ENCODE measurements at places on chromosomes 1 and 21.

DNA sequence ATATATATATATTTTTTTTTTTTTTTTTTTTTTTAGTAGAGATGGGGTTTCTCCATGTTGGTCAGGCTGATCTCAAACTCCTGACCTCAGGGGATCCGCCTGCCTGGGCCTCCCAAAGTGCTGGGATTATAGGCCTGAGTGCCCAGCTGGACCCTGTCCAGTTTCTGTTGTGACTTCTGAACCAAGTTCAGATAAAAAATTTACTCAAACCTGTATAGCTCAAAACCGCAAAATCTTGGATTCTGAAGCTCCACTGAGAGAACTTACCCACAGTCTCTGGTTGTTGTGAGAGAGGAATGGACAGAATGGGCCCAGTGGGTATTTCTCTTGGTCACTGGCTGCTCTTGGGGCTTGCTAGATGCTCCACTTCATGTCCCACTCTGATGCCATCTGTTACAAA lies 76.4 kb downstream of the HS2ST1 start:
- no peak for DNase-seq

DNA sequence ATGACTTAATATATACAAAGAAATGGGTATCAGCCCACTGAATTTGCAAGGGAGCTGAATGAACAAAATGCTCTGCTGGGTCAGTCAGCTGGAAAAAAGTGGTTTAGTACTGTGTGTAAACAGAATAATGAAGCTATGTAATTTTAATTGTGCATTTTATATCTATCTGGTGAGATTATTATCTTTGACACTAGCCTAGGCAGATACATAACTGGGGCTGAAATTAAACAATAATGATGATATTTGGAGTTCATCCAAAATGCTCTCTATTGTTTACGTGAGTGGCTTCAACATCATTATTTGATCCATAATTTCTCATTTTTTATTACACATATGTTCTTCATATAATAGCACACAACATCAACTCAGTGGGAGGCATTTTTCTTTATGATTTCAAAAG lies 208.5 kb upstream of the SNX7 start:
- DNase-seq, result no peak

- DNase-seq, result no peak
Measured at GRCh38 chr1:10380594-10381275, 18.1 kb upstream of the PGD start.

DNA sequence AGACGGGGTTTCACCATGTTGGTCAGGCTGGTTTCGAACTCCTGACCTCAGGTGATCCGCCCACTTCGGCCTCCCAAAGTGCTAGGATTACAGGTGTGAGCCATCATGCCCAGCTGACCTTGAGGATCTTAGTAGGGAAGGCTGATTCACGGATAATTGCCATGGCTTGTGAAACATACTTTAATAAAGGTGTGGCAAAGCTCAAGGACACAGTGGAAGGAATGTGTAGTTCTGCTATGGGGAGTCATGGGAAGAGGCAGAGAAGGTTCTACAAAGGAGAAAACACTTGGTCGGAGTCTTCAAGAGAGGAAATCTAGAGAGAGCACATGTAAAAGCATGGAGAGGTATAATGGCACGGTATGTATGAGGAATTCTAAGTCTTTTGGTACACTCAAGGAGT lies 12.7 kb upstream of the PTCH2 start:
- no peak for DNase-seq

DNA sequence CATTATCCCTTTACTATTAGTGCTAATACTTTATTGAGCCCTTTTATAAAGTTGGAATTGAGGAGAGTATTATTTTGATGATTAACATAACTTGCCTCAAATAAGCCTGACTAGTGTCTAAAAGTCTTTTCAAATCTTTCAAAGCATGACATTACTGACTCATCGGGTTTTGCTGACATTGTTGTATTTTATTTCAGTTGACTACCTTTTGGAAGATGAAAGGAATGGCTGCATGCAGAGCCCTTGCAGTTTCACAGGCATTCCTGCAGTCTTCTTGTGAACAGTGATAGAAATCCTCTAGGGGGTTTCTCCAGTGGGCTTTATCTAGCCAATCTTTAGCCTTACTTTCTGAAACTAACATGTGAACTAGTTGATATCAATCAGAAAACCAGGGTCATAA lies 43.0 kb upstream of the TMEM61 start:
- DNase-seq, result no peak

DNA sequence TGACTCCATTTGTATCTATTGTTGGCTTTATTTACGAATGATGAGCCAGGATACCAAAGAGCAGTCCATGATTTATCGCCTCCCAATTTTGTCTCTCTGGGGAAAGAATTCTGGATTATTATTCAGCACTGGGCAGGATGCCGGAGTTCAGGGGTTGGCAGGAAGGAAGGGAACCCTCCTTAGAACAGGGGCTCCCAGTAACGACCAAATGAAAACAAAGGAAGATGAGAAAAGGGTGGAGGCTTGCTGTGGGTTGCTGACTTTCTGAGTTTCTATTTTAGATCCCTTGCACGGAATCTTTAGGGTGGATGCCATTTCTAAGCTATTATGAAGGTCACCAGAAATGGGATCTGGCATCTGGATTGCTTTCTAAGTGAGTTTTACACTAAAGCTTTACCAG lies 231.2 kb upstream of the LYPLAL1 start:
- no peak for DNase-seq

- DNase-seq, result no peak
Measured at GRCh38 chr1:203099805-203100515, 14.1 kb upstream of the MYOG start.

- no peak for DNase-seq
Measured at GRCh38 chr1:200917291-200917817, 22.7 kb downstream of the INAVA start.

- no peak for DNase-seq
Measured at GRCh38 chr1:164602480-164603093, 43.6 kb downstream of the PBX1 start.

DNA sequence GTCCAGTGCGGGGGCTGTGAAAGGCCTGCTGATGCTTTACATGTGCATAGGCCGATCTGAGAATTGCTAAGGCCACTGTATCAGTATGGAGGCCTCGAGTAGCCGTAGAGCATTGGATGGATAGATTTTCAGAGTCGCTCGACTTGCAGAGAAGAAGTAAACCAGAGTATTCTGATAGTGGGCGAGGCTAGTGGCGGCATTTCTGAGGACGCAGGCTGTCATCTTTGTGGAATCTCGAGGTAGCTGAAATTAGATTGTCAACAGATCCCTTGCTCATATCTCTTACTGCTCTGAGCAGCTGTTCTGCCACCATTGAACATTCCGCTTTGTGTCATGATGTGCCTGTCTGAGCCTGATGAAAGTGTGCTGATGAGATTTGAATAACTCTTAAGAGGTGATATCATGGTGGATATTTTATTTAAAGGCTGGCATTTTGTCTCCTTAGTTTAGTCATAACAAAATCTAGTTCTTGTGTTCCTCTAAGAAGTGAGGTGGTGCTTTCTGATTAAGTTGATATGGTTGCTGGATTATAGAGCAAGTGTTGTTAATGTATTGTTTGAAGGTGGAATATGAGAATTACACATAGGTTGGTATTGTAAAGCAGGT lies 1.5 kb downstream of the KIF1B start:
- no peak for DNase-seq

GRCh38 chr1:228093050-228093906 lies 9.8 kb downstream of the C1orf35 start:
- DNase-seq, result no peak

DNA sequence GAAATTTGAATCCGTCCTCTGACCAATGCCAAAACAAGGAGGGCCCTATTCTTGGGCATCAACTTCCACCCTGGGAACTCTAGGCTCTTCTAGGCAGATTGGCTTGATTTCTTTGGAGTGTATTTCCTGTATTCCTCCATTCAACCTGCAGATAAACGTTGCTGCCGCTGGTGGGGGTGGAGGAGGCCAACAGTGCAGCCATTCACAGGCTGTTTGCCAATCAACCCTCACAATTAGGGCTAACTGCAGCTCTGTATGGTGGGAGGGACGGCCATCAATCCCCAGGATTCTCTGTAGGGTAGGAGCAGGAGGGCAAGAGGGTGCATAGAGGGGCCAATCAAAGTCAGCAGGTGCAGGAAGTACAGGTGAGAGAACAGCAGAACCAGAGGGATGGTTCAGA lies 273.1 kb upstream of the PROX1 start:
- no peak for DNase-seq

DNA sequence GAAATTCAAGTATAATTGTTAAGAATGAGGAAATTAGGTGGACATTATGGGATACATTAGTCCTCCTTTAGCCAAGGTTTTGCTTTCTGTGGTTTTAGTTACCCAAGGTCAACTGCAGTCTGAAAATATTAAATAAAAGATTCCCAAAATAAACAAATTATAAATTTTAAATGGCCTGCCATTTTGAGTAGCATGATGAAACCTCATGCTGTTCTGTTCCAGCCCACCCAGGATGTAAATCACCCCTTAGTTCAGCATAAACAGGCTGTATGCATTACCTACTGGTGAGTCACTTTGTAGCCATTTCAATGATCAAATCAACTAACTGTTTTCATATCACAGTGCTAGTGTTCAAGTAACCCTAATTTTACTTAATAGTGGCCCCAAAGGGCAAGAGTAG lies 132.5 kb upstream of the LYPLAL1 start:
- no peak for DNase-seq

GRCh38 chr21:30577766-30578165 lies 12.4 kb downstream of the KRTAP22-2 start:
- no peak for DNase-seq

GRCh38 chr1:234477386-234478151 lies 1.4 kb downstream of the TARBP1 start:
- no peak for DNase-seq

DNA sequence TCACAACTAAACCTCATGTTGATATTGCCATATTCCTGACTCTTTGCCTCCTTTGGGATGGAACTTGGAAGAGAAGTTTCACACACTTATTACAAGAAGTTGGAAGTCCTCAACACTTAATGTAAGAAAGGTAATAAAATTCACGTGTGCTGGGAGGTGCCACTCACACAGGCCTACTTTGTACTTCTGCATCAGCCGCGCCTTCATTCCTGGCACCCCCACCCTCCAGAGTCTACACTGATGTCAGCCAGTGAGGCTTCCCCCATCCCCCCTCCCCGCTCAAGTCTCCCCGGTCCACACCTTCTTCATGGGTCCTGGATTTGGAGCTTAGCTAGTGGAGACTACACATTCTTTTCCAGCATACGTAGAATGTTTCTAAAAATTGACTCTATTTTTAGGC lies 24.8 kb upstream of the SLC45A1 start:
- no peak for DNase-seq

GRCh38 chr1:182122913-182123260 lies 61.4 kb upstream of the ZNF648 start:
- DNase-seq, result no peak

- DNase-seq, result no peak
Measured at GRCh38 chr1:26913389-26913753, 404 bp downstream of the NR0B2 start.

- DNase-seq, result no peak
Measured at GRCh38 chr1:32361308-32361673, 994 bp downstream of the FAM229A start.

DNA sequence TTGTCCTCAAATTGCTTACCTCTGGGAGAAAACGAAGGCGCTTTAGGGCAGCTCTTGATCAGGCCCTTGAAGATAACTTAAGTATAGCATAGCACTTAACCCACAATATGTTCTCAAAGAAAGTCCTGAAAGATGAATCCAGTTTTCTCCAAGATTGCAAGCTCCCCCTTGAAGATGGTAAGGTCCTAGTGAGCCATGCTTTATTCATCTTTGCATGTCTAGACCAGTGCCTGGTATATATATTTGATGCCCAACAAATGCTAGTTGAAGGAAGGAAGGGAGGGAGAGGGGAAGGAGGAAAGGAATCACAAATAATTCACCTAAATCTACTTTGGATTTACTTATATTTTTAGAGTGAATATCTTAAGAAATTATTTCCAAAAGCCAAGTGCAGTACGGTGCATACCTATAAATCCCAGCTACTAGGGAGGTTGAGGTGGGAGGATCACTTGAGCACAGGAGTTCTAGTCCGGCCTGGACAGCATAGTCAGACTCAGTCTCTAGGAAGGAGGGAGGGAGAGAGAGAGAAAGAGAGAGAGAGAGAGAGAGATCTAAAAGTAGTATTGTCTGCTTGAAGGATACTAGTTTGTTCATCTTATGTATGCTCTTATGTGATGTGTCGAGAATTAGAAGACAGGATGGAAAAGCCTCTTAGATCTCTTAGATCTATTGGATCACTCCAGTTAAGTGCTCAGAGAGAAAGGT lies 25.0 kb downstream of the PBX1 start:
- DNase-seq, result no peak

- DNase-seq, result no peak
Measured at GRCh38 chr1:116194568-116194967, 83.4 kb downstream of the MAB21L3 start.

DNA sequence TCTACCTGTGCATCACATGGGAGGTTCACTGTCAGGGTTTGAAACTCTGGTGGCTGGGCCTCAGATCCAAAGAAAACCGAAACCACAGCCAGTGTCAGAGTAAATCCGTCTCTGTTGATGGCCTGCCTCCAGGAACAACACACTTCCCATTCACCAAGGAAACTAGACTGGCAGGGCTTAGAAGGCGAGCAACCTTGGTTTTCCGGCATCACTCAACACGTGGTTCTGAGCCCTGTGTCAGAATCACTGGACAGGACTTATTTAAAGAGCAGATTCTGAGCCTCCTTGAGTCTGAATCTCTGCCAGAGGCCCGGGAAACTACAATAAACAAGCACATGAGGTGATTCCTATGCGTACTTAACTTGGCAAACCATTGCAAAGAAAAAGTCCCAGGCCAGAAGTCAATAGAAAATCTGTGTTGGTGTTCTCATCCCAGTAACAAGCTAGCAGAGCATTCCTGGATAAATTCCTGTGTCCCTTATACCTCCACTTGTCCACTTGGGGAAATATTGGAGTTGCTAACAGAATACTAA lies 70.0 kb downstream of the KCTD3 start:
- no peak for DNase-seq

DNA sequence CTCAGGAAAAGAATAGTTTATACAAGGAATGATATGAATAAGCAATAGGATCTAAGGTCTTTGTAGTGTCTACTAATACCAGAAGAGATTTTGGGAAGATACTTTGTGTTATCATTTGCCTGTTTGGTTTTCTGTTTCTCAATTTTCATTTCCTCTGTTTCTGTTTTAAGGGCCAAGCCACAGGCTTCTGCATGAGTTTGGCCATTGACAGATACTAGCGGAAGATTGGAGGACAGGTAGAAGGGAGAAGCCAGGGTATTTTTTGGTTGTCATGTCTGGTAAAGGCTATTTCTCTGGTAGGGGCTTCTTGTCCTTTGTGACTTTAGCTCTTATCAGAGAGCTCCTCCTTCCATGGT lies 51.4 kb downstream of the HS2ST1 start:
- DNase-seq, result no peak
